ENCODE measurements at places on chromosomes 7 and 10.

DNA sequence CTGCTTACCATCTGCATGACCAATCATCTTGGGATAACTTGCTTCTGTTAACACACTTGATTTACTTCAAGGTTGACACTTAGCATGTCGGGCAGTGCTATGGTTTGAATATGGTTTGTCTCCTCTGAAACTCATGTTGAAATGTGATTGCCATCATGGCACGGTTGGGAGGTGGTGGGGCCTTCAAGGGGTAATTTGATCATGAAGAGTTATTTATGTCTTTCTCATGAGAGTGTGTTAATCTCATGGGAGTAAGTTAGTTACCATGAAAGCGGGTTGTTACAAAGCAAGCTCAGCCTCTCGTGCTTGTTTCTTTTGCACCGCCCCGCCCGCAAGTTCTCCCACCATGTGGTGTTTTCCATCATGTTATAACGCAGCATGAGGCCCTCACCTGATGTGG lies 163.6 kb downstream of the DOCK4 start:
- DNase-seq = no peak

- DNase-seq = no peak
Measured at GRCh38 chr10:110304394-110304779, 333 bp downstream of the SMNDC1 start.

- DNase-seq = no peak
Measured at GRCh38 chr10:86665868-86666267, 2.4 kb upstream of the LDB3 start.

DNA sequence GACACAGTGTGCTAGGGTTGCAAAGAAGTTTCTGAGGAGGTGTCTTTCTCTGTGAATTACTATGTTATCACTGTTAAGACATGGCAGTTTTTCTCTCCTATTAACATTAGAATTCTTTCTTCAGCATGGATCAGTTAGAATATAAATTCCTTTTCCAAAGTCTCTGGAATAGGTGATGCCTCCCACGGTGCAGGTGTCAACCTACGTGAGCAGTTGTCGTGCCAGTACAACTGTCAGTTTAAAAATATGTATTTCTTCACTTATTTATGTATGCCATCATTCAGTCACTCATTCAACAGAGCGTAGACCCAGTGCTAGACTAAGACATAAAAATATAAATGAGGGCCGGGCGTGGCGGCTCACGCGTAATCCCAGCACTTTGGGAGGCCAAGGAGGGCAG lies 83.5 kb downstream of the TACC2 start:
- DNase-seq = no peak

- no peak for DNase-seq
Measured at GRCh38 chr10:90062786-90063185, 361.4 kb downstream of the KIF20B start.

GRCh38 chr10:30231071-30231652 lies 117.9 kb downstream of the MTPAP start:
- DNase-seq = no peak

- no peak for DNase-seq
Measured at GRCh38 chr10:18577823-18578685, 73.3 kb downstream of the NSUN6 start.

DNA sequence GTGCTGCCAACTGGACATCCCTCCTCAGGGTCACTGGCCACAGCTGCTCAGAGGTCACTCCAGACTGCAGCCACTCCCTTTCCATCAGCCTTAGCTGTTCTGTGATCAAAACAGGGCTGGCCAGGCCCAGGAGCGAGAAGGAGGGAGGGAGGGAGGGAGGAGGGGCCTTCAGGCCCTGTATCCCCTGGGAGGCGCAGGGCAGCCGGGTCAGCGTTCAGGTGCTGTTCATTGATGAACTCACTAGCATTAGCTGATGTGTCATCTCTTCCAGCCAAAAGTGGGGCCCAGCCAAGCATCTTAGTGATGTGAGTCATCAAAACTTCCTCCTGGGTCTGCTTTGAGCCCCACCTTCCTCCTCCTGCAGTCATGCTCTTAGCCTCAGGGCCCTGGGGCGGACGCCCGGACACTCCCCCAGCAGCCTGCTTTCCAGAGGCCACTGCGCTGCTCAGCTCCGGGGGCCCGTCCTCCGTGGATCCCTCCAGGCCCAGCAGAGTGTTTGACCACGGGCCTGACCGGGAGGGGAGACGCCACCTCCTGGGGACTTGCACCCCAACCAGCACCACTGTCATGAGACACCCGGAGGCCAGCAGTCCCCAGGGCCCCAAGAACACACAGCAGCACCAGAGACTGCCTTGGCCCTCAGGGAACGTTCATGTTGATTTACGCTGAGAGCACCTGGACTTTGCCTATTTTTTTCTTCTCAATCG lies 149.2 kb downstream of the PRKAG2 start:
- DNase-seq = no peak

DNA sequence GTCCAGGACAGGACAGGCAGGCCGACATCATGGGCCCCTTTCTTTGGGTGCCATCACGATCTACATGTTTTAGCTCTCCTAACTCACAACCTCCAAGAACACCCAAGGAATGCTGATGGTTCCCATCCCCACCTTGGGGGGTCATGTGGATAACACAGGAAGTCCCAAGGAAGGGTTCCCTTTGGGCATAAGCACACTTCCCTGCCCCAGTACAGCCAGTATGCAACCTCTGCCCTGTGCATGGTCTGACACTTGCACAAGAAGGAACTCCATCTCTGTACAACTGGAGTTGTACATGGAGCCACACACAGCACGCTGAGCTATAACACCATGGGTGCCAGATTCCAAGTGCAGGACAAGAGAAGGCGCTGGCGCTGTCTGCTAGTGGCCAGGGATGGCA lies 11.0 kb downstream of the MAT1A start:
- DNase-seq = no peak

DNA sequence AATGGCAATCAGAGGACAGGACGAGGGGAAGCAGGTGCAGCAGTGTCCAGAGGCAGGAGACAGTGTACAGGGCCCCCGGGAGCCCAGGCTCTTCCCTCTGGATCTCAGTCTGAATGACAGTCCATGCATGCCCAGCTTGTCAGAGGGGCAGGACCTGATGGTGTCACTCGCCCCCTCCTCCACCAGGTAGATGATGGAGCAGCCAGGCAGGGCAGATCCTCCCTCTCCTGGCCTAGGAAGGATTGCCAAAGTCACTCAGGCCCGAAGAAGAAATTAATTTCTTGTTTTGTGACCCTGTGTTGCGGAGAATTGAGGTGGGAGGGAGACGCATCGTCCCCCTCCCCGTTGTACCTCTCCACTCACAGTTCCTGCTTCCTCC lies 4.0 kb downstream of the VSTM4 start:
- no peak for DNase-seq

DNA sequence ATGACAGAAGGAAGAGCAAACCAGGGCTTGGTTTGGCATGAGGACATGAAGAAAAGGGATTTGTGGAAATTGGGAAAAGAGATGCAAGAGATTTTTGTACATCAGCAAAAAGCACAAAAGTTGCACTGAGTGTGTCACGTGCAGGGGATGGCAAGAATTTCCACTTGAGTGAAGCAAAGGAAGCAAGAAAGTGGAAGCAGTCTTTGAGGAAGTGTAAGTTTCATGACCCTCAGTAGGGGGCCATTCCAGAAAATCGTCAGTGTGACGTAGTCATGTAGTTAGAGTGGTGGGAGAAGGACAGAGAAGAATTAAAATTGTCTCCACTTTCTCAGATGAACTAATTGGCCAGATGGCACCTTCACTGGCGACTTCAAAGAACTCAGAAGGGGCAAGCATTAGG lies 123.3 kb upstream of the FZD1 start:
- DNase-seq = no peak
